ENCODE measurements at places on chromosomes 16 and 17.

- DNase-seq, result no peak
Measured at GRCh38 chr17:4449736-4450135, 16.0 kb downstream of the SPNS3 start.

GRCh38 chr16:73280388-73280787 is 232.5 kb upstream of the ZFHX3 start:
- DNase-seq, result no peak

- no peak for DNase-seq
Measured at GRCh38 chr16:59573528-59574271, 839.6 kb upstream of the GOT2 start.

- no peak for DNase-seq
Measured at GRCh38 chr16:84545114-84545737, 40.8 kb upstream of the MEAK7 start.

- DNase-seq, result peak; percentile 70
Measured at GRCh38 chr17:43316522-43317142, 82.2 kb upstream of the ARL4D start.

DNA sequence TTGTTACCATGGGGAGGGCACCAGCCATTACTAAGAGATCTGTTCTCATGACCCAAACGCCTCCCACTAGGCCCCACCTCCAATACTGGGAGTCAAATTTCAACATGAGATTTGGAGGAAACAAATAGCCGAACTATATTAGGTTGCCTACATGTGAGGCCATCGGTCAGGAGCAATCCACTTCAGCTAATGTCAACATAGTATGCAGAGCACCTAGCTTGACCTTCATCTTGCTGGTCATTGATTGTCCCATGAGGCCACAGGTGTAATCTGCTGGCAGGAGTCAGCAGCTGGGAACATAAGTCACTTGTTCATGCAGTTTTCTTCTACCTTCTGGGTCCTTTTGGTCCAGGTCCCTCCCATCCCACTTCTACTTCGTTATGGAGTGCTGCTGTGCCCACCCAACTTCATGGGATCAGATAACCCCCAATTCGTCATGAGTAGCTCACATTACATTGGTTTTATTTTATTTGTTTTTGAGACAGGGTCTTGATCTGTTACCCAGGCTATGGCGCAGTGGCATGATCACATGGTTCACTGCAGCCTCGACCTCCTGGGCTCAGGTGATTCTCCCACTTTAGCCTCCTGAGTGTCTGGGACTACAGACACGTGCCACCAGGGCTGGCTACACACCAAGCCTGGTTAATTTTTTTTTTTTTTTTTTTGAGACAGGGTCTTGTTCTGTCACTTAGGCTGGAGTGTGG is 5.9 kb upstream of the KPNA2 start:
- DNase-seq, result no peak

GRCh38 chr17:43779145-43780125 is 658 bp upstream of the DUSP3 start:
- DNase-seq, result peak; percentile 66

DNA sequence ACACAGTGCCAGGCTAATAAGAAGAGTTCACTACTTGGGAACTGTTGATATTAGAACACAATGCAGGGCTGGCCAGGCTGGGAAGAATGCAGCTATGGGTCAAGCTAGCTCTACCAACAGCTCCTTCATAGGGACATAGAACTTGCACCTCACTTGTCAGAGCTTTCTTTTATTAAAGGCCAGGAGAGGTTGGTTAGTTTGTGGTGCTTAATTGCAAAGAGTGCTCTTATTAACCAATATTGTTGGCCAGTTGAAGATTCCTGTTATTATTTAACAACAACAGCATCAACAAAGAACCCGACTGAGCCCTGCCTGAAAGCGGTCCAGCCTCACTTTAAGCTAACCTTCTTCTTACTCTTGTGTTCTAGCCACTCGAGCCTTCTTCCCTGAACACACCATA is 43.4 kb upstream of the ANKFN1 start:
- no peak for DNase-seq
